Activated effector memory CD4-positive, alpha-beta T cell treated with Interleukin-2 at 50 U/mL for 16 hours (primary cell): ENCODE measurements at places on chromosomes 11 and 22.

DNA sequence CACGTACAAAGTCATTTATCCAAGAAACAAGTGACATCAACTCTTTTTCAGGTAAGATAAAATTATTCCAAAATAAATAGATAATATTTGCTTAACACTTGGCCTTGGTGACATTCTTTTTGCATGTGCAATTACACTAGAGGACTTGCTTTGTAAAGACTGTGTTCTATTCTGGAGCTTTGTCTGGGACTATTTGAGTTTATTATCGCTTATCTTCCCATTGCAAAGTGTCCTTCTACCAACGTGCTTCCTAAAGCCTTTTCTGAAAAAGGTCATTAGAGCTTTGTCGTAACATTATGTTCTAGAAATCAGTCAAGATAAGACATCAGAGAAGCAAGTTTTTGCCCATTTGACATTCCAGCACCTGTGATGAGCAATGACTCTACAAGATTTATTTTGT lies 78.3 kb upstream of the MYO18B start:
- no peak for DNase-seq

GRCh38 chr22:40396882-40397281 lies 26.5 kb downstream of the SGSM3 start:
- DNase-seq, result no peak

GRCh38 chr11:131467645-131468394 lies 97.4 kb downstream of the NTM start:
- DNase-seq, result no peak

DNA sequence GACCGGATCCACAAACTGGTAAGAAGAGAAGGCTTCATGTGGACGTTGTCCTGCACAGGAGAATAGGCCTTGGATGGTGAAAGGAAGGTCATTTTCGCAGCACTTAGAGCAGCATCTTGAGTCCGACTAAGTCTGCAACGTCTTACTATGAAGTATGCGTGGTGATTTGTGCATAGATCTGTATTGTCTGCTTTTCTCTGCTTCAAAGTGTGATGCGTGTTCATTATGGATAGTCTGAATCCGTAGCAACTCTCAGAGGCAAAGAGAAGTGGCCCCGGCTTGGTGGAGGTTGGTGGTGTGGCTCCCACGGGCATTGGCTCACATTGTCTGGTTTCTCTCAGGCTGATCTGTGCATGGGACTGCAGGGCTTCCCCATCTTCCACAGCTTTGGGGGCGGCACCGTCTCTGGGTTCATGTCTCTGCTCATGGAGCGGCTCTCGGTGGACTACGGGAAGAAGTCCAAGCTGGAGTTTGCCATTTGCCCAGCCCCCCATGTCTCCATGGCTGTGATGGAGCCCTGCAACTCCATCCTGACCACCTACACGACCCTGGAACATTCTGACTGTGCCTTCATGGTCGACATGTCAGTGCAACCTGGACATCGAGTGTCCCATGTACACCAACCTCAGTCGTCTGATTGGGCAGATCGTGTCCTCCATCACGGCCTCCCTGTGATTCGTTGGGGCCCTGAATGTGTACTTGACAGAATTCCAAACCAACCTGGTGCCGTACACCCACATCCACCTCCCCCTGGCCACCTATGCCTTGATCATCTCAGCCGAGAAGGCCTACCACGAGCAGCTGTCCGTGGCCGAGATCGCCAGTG lies 21.5 kb downstream of the LRRC74B start:
- DNase-seq, result no peak

DNA sequence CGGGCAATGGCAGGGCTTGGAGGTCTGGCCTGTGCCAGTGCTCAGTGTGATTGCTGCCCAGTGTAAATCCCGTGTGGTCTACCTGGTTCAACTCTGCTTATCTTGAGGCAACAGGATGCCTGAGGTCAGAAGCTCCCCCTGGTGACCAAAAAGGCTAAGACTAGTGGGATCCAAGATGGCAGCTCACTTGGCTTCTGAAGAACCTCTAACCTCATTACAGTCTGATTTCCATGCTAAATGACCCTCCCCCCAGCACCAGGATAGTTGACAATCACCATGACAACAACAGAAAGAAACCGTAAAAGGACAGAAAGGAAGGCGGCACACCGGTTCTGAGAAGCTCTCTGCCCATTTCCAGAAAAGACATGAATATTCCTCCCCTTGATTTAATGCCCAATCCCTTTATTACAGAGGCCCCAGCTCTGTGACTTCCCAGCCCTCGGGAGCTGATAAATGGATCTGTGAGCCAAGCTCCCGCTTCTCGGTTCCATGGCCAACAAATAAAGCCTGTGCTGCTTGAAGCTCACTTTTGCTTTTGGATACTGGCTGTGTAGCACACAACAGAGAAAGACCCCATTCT lies 398.4 kb downstream of the CTTN start:
- DNase-seq, result no peak

- no peak for DNase-seq
Observed at GRCh38 chr22:45014654-45015053, 4.8 kb upstream of the PHF21B start.

GRCh38 chr11:76248210-76248609 lies 41.9 kb upstream of the WNT11 start:
- DNase-seq, result no peak

DNA sequence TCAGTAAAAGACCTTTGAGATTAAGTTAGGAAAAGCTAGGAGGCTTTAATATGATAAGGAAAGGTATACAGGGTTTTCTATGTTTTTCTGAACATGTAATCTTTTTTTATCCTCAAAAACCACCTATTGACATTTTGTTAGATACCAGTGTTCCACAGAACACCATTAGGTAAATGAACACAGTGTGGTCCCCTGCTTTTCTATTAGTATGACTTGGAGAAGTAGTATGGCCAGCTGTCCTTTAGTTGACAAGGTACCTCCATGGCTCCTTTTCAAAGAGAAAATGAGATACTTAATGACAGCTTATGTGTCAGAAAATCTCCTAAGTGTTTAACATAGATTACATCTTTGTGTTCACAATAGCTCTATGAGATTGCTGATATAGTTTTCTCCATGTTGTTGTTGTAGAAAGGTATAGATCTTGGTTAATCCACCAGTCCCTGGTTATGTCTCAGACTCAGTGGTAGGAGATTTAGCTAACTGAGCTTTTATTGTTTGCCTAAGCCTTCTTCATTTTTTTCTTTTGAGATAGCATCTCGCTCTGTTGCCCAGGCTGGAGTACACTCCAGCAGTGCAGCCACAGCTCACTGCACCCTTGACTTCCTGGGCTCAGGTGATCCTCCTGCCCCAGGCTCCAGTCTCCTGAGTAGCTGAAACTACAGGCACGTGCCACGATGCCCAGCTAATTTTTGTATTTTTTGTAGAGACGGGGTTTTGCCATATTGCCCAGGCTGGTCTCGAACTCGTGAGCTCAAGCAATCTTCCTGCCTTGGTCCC lies 46.0 kb downstream of the STIM1 start:
- DNase-seq, result no peak

- DNase-seq, result no peak
Observed at GRCh38 chr11:122167100-122167499, 51.1 kb upstream of the BLID start.

GRCh38 chr22:22064580-22064979 lies 82.0 kb upstream of the TOP3B start:
- DNase-seq, result no peak

GRCh38 chr11:27363576-27364117 lies 632 bp upstream of the CCDC34 start:
- no peak for DNase-seq

DNA sequence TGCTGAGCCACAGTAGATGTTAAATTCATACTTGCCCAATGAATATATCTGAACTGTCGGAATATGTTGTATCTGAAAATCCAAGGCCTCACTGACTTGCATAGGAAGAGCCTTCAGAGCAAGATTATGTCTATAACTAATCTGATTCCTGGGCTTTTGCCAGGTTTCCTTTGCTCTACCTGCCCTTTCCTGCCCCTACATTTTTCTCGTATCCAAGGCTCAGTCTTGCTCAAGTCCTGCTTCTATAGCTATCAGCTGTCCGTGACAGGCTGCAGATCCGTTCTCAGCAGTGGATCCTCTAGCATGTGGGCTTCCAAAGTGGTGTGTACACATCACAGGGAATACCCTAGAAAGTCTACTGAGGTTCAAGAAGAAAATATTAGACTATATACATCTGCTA lies 18.8 kb upstream of the USP47 start:
- DNase-seq, result no peak
